ENCODE measurements at places on chromosomes 5 and 9.
A peak's percentile ranks its signal among the peaks of the same experiment; 100 is the strongest.

DNA sequence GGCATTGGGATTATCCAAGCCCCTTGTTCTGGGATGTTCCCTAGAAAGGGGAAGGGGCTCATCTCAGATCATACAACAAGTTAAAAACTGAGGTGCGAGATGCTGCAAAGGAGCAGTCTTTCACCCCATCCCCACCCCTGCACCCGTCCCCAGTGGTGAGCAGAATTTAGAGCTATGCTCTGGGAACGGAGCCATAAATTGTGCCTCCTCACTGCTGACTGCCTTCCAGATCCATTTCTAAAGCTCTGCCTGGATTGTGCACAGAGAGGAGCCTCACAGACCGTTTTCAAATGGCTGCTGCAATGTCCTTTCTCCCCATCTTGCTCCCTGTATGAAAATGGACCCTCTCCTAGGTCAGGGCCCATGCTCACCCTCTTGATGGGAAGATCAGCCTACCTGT lies 8.3 kb downstream of the SLC25A48 start:
- no peak for DNase-seq

- DNase-seq, result no peak
Observed at GRCh38 chr5:158373608-158374395, 514.9 kb upstream of the CLINT1 start.

DNA sequence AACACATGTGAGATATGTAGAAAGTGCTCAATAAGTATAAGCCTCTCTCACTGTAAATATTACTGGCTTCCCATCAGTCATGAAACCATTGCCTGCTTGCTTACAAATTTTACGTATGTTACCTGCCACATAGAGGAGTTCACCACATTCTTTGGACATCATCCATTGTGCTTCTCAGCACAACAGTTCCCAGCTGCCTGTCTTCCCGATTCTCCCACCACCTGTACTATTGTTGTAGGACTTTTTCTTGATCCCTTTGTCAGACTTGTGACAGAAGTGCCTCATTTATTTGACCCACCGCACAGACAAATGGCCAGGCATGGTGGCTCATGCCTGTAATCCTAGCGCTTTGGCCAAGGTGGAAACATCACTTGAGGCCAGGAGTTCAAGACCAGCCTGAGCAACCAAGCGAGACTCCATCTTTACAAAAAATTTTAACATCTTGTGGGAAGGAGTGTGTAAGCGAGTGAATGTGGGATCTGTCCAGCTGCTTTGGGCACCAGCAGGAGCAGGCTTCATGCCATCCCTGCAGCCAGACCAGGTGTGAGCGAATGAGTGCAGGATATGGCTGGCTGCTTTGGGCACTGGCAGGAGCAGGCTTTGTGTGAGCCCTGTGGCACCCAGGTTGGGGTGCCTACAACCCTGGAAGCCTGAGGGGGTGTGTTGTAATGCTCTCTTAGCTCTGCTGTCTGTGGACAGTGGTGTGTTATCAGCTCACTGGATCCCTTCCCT lies 139.9 kb upstream of the ELL2 start:
- DNase-seq, result no peak

DNA sequence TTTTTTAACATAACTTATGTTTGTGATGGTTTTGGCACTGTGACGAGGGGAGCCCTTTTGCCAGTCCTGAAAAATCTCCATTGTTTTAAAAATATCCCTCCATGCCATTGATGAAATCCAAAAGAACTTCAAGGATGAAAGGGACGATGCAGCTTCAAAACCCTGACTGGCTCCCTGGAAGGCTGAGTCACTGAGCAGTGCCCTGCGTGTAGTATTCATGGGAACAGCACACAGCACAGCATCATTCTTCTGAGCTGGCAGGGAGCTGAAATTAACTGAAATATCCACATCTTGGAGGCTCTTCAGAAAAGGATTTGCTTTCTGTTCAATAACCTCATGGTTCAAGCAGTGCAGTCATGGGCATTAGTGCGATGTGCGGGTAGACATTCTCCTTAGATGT lies 29.7 kb downstream of the PDE4D start:
- no peak for DNase-seq

- no peak for DNase-seq
Observed at GRCh38 chr5:88967633-88968585, 84.9 kb upstream of the MEF2C start.

DNA sequence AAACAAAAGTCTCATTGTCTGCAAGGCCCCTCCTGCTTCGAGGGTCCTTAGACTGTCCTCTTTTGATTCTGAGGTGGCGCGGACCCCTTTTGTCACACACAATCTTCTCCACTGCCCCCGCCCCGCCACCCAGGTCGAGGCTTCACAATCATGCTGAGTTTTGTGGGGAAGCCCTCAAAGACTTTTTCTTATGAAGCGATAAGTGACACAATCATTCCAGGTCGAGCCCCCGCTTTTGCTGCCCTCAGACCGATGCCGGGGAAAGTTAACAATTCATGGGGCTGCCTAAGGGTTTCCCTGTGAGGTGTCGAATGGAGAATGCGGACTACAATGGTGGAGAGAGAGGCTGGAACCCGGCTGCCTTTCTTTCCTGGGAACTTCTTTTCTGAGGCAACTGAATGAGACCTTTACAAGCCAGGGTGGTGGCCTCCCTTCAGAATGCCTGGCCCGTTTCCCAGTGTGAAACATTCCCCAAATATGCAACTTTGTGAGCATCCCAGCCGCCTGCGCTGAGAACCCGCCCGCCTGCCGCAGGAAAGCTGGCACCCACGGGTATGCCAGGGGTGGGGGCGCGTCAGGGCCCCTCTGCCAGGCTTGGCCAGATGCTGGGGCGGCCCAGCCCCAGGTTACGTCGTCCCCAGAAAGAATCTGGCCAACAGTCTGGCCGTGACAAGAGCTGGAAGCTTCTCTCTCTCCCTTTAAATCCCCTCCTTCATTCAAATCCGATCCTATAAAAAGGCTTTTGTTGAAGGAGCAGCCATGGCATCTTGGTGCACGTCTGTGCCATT lies 71.9 kb downstream of the MAP1B start:
- no peak for DNase-seq

DNA sequence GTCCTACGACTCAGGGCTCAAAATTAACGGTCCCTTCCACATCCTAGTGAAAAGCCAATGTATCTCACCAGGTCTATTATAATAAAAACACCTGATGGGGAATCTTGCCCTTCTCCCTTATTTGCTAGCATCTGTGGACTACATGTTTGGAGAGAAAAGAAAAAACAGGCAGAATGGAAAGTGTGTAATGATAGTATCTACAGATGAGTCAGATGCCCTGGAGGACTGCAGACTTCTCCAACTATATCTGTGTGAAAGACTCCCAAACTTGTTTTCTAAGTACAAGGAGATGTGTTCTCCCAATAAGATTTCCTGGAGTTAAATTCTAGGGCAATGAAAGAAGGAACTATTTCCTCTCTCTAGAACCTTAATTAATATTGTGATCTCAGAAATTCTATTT lies 66.0 kb downstream of the FOXB2 start:
- DNase-seq, result no peak

- peak; percentile 65 for DNase-seq
Observed at GRCh38 chr9:68546596-68547390, 6.1 kb upstream of the TMEM252 start.
